Peyer's patch (tissue), 4 donors: ENCODE measurements at places on chromosomes 1 and 21.

GRCh38 chr1:225565847-225566246, 87.1 kb downstream of the ENAH start:
- no peak for DNase-seq
- no peak overlapping the region for H3K4me3 ChIP-seq
- no peaks in the 10 kb centered on the region for H3K27me3 ChIP-seq
- no peaks in the 10 kb centered on the region for H3K36me3 ChIP-seq
- H3K27ac ChIP-seq, result no peak overlapping the region

DNA sequence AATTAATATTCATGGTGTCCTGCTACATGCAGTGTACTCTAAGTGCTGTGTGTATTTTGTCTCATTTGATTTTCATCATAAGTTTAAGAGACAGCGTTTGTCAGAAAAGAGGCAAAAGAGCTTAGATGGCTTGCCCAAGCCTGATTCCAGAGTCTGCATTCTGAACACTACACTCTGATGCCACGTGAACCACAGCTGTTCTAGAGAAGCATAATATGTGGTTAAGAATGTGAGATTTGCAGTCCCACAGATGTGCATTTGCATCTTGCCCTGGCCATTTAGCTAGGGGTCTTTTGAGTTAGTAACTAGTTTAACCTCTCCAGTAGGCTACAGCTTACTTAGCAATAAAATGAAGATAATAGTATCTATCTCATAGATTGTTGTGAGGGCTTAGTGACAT, 9.2 kb upstream of the GADD45A start:
- no peaks in the 10 kb centered on the region for H3K27me3 ChIP-seq
- no peaks in the 10 kb centered on the region for H3K36me3 ChIP-seq
- no peaks in the 10 kb centered on the region for H3K4me1 ChIP-seq

DNA sequence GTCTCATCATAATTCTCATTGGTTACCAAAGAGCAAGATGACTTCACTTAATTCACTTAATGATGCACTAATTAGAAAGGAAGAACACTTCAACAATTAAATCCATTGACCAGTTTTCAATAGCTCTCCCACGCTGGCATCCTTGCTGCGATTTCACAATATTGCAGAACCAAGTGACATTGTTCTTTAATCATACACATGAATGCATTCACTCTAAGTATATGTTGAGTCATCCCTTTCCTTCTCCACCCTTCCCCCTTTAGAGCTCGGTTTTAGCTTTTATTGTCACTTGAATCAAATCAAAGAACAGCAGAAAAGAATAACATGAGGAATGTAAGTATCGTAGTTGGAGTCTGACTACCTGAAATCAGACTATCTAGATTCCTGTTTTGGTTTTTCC, 233.6 kb upstream of the FMN2 start:
- H3K4me3 ChIP-seq, result no peak overlapping the region
- no peak for DNase-seq
- H3K4me1 ChIP-seq, result no peaks in the 10 kb centered on the region
- H3K27ac ChIP-seq, result no peak overlapping the region
- no peaks in the 10 kb centered on the region for H3K36me3 ChIP-seq

DNA sequence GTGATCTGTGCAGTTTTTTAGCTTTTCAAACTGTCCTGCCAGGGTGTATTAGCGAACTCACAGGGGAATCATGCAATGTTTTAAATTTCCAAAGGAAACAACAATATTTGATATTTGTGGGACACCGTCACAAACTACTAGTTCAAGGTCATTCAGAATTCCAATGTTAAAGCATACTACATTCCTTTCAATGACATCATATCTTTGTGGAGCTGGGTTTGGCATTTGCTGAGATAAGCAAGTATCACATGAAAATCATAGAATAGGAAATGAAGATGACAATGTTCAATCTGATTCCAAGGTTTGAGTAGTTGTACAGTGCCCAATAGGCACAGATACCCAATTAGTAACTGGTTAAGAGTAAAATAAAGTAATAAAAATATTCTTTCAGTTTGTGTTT, 35.6 kb downstream of the NUF2 start:
- no peaks in the 10 kb centered on the region for H3K27me3 ChIP-seq
- no peaks in the 10 kb centered on the region for H3K36me3 ChIP-seq
- H3K4me3 ChIP-seq, result no peak overlapping the region
- no peak overlapping the region for H3K27ac ChIP-seq

DNA sequence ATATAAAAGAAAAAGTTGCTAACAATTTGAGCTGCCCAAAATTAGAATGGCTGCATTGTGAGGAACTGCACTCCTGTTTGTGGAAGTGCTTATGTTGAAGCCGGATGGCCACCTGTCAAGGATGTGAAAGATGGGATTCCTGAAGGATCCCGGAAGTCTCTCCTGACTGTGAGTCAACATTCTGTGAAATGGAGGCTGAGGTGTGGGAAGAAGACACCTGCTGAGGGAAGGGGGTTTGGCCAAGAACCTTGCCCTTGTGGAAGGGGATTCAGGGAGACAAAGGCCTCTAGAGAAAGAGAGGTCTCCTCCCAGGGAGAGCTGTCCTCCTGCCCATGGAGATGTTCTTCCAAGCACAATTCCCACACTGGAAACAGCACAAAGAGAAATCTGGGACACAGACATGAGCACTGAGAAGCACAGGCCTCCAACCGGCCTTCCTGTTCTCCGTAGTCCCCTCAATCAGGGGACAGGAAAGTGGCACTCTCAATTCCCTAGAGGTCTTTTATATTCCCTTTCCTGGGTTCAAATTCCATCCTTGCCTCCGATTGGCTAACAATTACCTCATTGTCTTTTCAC, 70.5 kb downstream of the CD2 start:
- no peak for DNase-seq
- H3K4me1 ChIP-seq, result peaks cover 8% of the 10 kb centered on the region
- H3K27me3 ChIP-seq, result no peaks in the 10 kb centered on the region
- no peak overlapping the region for H3K4me3 ChIP-seq

- no peaks in the 10 kb centered on the region for H3K4me1 ChIP-seq
- H3K36me3 ChIP-seq, result no peaks in the 10 kb centered on the region
- no peaks in the 10 kb centered on the region for H3K27me3 ChIP-seq
- DNase-seq, result no peak
Measured at GRCh38 chr1:245510144-245510543, 355.4 kb downstream of the KIF26B start.

GRCh38 chr1:115768549-115768948, at the start of gene CASQ2:
Gene CASQ2, minus strand, starts transcription at chr1:115768714. Its CDS starts 173 bp downstream, at chr1:115768541.
- H3K4me1 ChIP-seq, result no peaks in the 10 kb centered on the region
- H3K4me3 ChIP-seq, result no peak within 1 kb of the TSS
- H3K27ac ChIP-seq, result no peak within 1 kb of the TSS

DNA sequence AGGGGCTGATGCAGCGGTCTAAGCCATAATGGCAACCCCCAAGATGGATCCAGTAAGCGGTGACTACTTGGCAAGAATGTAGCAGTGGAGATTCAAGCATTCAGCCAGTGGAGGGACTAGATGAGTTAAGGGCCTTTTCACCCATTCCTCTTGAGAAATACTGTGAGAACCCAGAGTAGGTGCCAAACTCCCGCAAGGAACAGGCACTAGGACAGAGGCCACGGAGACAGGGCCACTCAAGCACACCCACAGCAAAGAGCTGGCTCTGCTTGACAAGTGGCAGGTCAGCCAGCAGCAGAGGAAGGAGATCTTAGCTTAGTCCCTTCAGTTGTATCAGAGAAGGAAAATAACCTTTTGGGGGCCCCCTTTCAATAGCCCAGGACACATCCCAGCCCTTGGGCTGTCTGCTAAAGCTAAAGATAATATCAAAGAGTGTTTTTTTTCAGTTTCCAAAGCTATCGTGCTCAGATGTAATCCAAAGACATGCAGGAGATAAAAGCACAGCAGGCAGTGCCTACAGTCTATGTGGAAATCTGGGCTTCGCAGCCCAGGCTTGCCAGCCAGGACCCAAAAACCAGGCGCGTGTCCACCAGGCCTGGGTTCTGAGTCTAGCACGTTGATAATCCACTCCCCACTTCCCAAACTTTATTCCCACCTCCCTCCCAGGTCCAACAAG, 62.0 kb upstream of the GOLT1A start:
- no peaks in the 10 kb centered on the region for H3K27me3 ChIP-seq
- H3K27ac ChIP-seq, result no peak overlapping the region
- no peaks in the 10 kb centered on the region for H3K36me3 ChIP-seq
- no peak for DNase-seq

DNA sequence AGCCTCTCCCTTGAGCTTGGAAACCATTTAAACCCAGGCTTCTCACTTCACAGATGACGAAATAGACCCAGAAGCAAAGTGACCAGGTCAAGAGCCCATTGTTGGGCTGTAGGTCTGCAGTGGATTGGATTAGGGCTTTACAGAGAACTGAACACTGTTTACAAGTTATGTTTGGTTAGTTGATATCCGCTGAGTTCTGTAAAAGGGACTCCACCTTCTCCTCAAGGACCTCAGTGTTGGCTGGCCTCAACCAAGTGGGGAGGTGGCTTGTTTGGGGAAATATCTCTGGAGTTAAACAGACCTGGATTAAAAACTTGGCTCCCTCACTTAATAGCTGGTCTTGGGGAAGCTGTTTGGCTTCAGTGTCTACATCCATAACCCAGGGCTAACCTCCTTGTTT, 88.1 kb downstream of the UCK2 start:
- no peak for DNase-seq
- no peaks in the 10 kb centered on the region for H3K27me3 ChIP-seq
- no peaks in the 10 kb centered on the region for H3K4me1 ChIP-seq
